ENCODE measurements at places on chromosomes 12 and 14.

- no peak for DNase-seq
These were observed 987.7 kb downstream of the GALC start for GRCh38 chr14:87005280-87005679.

DNA sequence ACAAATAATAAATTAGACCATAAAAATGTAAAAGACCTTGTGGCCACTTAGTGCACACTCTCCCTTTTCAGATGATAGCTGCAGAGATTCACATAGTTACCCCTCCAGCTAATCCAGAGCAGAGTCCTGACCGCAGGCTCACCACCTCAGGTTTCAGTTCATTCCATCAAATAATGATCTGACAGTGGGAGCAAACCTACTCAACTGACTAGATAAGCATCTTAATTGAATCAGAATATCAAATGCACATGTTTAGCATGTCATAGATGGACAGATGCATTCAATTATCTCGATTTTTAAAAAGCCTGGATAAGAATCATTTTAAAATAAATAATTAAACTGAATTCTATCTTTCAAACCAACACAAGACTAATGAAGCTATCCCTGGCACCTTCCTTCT, 242.3 kb upstream of the PDZRN4 start:
- no peak for DNase-seq

- DNase-seq, result no peak
These were observed 7.3 kb downstream of the LHX5 start for GRCh38 chr12:113464452-113464775.

GRCh38 chr12:132551641-132552031, 58.7 kb downstream of the LRCOL1 start:
- DNase-seq, result no peak

DNA sequence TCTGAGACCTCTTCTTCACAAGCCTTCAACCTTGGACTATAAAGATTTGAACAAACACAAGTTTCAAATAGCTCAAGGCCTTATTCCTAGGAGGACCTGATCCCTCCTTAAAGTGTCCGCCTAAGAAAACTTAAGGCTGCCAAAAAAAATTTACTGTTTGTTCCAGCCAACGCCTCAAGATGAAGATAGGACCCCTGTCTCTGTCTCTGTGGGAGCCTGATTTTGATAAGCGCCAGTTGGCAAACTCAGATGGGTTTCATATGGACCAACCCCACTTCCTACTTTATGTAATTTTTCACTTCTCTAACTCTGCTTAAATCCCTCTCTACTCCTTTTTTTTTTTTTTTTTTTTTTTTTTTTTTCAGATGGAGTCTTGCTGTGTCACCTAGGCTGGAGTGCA, 11.0 kb downstream of the FKBP3 start:
- no peak for DNase-seq

- peak; percentile 26 for DNase-seq
These were observed 15.3 kb downstream of the SPIC start for GRCh38 chr12:101490286-101490920.

DNA sequence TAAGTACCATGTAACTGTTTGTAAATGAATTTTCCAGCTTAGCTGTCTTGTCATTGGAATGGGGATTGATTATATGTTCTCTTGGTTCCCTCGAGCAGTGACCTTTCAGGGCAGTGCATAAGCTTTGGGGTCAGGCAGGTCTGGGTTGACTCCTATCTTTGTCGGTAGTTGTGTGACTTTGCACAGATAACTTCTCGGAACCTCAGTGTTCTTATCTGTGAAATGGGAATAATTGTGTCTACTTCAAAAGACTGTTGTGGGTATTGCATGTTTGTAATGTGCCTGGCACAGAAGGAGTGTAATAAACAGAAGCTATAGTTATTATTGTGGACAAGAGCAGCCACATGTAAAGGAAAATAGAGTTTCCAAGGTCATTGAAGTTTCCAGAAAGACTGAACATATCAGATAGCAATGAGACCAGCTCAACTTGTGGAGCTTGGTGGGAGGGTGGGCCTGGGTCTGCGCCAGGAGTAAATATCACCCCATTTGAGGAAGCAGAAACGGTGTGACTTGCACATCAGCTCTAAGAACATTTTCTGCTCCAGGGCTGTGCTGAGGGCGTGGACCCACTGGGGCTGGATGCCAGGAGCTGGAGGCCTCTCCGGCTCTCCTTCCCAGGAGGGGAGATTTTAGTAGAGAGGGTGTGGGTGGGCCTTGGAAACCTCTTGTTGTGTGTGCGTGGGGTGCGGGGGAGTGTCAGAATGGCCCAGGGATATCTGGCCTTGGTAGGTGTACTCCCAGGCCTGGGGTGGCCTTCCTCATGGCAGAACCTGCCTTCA, 19.7 kb downstream of the FOS start:
- no peak for DNase-seq

GRCh38 chr14:60656686-60657455, 7.6 kb upstream of the SIX1 start:
- peak; percentile 85 for DNase-seq

DNA sequence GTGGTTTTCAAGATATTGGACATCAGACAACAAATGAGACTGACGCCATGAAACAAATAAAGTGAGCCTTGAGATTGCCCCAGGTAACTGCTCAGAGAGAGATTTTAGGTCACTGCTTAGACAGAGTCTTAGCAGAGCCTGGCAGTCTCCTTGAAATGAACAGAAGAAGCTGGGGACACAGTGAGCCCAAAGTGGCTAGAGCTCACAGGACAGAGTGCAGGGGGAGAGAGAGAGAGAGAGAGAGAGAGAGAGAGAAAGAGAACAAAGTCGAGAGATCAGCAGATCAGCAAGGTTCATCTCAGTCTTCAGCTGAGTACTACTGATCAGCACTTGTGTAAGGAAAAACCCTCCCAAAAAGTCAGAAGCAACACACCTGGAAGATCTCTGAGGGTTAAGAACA, 147.4 kb downstream of the RMST start:
- no peak for DNase-seq

GRCh38 chr12:48165089-48165981, 8.0 kb upstream of the ASB8 start:
- peak; percentile 37 for DNase-seq

DNA sequence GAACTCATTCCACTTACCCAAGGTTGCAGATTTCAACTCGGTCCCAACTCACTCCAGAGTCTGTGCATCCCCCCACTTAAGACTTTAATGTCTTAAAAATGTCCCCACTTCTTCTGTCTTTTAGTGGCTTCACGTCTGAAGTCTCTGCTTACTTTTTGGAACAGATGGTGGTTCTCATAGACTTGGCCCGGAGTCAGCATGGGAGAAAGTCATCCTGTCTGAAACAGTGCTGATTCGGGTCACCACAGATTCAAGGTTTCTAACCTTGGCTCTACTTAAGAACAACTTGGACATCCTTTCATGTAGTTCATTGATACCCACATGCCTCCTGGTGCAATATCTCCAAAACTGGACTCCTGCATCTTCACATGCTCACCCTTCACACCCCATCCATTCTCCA, 26.0 kb downstream of the CHST11 start:
- no peak for DNase-seq

DNA sequence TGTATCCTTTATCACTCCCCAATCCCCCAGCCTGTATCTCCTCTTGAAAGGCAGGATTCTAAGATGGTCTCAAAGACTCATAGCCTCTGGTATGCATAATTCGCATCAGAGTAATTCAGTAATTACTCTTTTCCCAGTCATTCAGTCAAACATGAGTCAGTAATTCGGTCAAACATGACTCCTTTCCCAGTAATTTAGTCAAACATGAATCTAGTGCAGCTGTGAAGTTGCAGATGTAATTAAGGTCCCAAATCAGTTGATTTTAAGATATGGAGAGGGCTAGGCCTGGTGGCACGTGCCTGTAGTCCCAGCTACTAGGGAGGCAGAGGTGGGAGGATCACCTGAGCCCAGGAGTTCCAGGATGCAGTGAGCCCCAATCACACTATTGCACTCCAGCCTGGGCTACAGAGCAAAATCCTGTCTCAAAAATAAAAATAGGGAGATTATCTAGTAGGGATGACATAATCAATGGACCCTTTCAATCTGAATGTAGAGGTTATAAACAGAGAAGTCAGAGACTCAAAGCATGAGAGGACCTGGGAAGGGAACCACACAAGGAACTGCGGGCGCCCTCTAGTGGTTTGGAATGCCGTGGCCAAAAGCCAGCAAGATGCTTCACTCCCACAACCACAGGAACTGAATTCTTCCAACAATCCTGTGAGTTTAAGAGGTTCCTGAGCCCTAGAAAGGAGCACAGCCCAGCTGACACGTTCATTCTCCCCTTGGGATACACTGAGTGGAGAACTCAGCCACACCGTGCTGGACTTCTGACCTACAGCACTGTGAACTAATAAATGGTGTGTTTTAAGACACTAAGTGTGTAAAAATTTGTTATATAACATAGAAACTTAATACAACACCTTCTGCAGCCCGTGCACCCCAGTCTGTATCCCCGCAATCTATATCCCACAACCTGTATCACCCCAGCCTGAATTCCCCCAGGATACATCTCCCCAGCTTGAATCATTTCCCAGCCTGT, 14.3 kb upstream of the ARMH4 start:
- DNase-seq, result peak; percentile 46

DNA sequence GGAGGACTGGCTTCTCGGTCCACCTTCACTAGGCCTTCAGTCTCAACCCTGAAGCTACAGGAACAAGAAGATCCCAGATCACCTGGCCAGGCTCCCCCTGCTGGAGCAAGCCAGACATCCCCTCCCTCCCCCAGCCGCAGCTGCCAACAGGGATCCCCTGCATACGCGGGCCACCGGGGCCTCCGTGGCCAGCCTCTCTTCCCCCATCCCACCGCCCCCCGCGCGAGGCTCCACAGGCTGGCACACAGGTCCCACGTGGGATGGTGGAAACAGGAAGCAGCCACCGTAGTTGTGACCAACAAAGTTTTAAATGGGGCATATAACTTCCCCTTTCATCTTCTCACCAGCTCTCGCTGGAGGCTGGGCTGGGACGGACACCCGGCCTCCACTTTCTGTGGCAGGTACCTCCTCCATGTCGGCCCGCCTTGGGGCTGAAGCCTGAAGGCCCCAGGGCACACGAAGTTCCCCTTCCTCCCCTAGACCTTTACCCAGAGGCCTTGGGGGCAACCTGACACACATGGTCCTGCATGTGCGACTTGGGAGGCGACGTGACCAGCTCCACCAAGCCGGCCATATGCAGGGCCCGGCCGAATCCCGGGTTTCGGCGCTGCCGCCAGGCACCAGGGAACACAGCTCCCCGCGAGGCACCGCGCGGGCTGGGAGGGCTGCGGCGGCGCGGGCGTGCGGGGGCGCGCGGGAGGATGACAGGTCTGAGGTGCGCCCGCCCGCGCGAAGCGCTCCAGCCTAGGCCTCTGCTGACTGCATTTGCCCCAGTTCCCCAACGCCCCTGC, 44.4 kb upstream of the PNMA1 start:
- DNase-seq, result peak; percentile 59

- DNase-seq, result no peak
These were observed 777.1 kb upstream of the MDGA2 start for GRCh38 chr14:48452437-48452995.

DNA sequence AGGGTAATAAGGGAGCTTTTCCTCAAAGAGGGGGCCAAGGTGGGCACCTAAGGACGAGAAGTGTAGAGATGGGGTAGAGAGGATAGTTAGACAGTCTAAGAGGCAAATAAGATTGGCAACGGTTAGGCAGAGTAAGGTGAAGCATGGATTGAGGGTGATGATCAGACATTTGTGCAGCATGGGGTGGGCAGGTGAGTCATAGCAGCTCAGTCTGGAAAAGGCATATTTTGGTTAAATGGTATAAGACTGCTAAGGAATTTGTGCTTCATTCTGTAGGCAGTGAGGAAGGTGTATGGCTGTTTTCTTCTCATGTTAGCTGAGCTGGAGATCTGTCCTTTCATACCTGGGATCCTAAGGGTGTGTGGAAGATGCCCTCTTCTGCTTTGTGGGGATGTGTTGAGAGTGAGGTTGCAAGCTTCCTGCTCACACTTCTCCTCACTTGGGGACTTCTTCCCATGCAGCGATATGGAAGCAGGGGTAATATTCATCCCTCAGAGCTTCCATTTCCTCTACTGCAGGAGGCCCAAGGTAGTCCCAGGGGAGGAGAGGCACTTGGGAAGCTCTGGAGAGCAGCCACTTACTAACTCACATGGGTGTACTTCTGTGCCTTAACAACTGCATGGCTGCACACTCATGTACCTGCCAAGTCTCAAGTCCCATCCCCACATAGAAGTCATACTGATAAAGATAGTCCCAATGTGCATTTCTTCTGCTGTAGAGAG, 28.9 kb downstream of the GSG1 start:
- peak; percentile 16 for DNase-seq

DNA sequence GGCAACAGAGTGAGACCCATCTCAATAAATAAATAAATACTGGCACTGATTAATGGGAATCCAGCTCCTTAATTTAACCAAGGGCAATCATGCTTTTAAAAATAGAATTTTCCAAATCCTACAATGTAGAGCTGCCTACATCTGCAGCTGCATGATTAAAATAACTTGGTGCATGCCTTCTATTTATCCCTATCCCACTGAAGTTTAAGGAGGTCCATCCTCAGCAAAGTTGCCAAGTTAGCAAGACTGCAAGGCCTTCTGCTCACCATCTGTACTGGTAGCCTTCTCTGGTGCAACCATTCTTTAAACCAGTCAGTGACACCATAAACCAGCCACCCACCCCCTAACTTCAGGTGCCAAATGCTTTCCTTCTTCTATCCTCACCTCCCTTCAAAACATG, 226.1 kb downstream of the ITPR2 start:
- no peak for DNase-seq

DNA sequence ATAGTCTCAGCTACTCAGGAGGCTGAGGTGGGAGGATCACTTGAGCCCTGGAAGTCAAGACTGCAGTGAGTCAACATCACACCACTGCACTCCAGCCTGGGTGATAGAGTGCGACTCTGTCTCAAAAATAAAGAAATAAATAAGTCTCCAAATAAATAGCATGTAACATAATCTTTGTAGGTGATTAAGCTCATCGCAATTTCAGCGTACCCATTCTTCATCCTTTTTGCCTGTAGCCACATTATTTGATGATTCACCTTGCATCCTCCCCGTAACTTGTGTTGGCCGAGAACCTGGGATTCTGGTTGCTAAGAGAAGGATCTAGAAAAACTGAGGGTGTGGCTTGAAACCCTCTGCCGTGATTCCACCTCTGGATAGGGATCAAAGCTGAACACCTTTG, 115.1 kb downstream of the GALC start:
- DNase-seq, result no peak

DNA sequence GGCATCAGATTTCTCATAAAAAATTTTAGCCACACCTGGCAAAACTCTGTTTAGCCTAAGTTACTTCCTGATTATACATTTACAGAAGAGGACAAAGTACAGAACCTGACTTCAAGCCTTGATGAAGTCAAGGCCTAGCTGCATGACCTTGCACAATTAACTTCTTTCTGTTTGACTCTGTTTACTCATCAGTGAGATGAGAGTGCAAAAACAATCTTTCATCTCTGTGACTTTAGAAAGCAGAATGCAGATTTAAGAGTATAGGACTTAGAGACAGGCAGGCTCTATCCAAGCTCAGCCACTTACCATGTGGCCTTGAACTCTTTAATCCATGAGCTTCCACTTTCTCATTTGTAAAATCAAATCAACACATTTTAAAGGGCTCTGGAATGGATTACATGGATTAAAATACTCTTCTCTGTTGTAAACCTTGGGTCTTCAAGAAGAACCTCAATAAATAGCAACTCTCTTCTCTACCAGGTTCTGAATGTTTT, 1178.9 kb downstream of the FLRT2 start:
- no peak for DNase-seq
